ENCODE measurements at places on chromosomes 4 and X.

GRCh38 chrX:129825746-129826505 lies 17.8 kb downstream of the ZDHHC9 start:
- no peak for DNase-seq

DNA sequence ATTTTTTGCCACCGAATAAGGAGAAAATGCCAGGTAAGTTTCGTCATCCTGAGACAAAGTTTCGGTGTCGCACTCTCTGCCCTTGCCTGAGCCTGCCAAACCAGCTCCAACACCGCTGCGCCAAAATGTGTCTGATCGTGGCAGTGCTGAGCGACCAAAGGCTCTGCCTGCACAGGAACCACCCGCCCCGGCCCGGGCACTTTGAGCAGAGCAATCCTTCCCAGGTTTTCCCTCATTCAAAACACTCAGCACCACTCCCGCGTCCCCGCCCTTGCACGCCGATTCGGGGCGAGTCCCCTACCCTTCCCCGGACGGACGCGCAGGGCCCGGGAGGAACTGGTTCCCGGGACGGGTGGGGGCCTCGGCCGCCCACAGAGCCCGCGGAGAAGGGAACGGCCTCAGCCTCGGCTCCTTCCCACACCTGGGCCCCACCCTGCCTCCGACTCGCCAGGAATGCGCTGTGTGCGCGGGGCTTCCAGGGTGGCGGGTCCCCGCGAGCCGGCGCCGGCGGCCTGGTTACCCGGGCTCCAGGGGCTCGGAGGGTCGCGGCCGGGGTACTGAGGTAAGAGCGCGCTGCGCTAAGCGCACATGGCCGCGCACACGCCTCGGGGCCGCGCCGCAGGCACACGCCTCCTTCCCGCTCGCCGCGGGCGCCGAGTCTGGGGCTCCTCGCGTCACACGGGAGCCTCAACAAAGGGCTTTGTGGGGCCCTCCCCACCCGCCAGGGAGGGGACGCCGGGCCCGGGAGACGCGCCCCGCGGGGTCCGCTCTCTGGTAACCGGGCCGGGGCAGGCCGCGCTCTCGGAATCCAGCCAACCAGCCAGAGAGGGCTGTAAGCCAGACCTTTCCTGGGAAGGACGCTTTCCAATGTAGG lies at the start of gene C4orf36:
C4orf36 (minus strand) TSS at position 661 of the 874 bp plus-strand sequence. CDS start 902 bp downstream, outside the sequence.
- DNase-seq: peak; percentile 65

- peak; percentile 24 for DNase-seq
These were observed 384.5 kb downstream of the OPHN1 start for GRCh38 chrX:68048774-68049173.

DNA sequence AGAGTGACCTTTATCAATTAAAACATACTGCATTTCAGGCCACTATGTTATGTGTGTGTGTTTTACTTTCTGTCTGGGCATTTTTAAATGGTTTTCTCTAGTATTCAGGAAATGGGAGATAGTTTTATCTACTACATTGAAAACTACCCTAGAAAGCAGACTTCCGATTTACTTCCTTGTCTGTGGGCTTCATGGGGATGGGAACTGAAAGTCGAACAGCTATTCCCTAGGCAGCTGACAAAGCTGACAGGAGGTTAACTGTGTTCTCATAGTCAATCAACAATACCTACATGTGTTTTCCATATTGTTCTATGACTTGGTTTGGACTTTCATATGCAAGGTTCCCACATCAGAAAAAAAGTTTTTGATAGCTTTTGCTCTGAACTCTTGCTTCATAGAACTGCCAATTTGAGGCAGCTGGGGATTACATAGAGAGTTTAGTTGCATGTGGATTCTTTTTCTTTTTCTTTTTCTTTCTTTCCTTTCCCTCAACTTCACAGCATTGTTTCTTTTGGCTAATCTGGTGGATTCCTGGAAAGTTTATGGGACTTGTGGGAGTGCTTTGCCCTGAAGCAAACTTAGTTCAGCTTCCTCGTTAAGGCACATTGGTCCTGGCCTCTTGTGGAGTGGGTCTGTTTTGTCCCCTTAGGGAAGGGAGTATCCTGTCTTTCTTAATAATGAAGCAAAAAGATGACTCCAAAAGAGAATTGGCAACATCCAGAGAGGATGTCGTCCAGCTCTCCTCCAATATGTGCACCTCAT lies 327.1 kb upstream of the GIMD1 start:
- DNase-seq: no peak

- DNase-seq: no peak
These were observed 33.6 kb downstream of the RPGR start for GRCh38 chrX:38293741-38294140.

DNA sequence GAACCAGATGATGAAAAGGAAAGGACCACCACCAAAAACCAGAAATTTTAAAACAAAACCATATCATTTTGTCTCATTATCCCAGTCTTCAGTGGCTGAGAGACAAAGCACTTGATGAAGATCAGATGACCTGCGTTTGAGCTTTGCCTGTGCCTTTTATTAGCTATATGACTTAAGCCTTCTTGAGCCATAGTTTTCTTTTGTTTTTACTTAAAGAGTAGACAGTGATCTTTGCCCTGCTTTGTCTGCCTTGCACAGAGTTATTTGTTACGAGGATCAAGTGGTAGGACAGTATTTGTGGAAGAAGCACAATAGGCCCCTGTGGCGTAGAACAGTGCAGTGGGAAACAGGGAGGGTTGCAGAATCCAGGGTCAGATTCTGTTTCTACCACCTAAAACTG lies 89.9 kb downstream of the SLC10A6 start:
- DNase-seq: no peak

DNA sequence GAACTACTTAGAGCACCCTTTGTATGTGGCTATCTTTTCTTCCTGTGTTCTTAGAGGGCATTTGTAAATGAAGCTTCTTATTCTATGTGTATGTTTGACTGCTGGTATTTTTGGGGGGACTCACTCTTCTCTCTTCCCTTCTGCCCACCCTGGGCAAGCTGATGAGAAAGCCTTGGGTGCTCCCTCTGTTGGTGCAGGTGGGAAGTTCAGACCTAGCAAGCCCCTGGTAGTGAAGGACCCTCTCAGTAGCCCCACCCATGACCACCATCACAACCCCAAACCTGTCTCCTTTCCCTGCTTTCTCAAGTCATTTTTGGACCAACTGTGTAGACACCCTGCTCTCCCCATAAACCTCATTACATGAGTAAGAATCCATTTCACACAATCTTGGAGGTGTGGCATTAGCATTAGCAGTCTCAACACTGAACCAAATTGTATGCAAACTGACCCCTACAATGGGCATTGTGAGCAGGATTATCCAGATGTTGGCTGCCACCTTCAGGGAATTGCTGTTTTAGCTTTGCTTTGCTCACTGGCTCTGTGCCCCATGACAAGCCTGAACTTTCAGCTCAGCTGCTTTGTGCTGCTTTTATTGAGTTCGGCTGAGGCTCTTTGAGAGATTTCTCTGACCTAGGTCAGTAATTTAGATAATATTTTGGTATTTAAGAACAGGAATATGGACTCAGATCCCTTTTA lies 27.9 kb downstream of the TRIM61 start:
- DNase-seq: no peak

DNA sequence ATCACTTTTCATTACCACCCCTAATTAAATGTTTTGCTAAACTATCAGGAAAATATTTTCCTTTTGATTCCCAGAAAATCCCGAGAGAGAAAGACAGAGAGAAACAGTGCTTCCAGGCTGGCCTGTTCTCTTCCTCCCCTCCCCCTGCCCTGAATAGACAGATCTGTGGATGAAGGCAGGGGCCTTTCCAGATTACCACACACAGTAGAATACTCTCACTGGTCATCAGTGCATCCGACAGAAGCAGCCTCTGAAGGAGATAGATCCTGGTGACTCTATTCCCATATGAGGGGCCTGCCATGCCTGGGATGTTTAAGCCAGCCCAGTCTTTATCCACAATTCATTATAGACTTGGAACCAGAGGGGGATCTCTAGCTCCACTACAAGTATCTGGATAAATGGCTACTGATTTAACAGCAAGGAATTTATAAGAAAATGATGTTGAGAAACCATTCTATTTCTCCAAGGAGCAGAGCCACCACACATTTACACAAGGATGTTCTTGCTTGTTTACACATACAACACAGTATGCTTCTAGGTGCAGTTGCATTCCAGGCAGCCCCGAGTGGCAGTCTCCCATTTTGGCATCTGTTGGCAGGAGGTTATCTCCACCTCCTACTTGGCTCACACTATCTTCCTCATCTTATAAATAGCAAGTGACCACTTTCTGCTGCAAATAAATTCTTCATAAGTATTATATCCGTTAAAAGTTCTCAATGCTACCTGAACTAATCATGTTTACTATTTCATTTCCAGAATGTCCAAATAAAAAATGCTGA lies 115.8 kb downstream of the HS6ST2 start:
- DNase-seq: no peak

GRCh38 chr4:125021189-125021588 lies 293.6 kb upstream of the FAT4 start:
- no peak for DNase-seq

GRCh38 chrX:21166272-21166982 lies 207.8 kb upstream of the CNKSR2 start:
- DNase-seq: no peak

- no peak for DNase-seq
These were observed 330.5 kb upstream of the AADAT start for GRCh38 chr4:170420255-170420693.

GRCh38 chrX:40646489-40647306 lies 663 bp downstream of the CXorf38 start:
- DNase-seq: no peak

DNA sequence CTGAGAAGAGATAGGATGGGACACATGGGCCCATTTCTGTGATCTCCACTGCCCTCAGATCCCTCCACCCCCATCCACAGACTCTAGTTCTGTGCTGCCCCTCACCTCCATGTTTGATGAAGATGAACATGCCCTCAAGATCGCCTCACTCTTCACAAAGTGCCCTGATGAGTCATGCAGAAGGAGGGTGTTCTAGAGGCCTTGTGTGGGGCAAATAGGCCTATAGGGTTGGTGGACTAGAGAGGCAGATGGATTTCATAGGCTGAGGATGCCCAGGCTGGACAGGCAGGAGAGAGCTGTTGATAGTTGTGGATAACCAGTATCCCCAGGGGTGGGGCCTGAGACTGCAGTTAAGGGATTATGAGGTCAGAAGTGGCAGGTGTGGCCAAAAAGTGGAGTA lies at the start of gene CXorf65:
CXorf65 (minus strand) TSS at position 314 of the 400 bp plus-strand sequence; CDS start at position 130, 184 bp downstream.
- DNase-seq: no peak

DNA sequence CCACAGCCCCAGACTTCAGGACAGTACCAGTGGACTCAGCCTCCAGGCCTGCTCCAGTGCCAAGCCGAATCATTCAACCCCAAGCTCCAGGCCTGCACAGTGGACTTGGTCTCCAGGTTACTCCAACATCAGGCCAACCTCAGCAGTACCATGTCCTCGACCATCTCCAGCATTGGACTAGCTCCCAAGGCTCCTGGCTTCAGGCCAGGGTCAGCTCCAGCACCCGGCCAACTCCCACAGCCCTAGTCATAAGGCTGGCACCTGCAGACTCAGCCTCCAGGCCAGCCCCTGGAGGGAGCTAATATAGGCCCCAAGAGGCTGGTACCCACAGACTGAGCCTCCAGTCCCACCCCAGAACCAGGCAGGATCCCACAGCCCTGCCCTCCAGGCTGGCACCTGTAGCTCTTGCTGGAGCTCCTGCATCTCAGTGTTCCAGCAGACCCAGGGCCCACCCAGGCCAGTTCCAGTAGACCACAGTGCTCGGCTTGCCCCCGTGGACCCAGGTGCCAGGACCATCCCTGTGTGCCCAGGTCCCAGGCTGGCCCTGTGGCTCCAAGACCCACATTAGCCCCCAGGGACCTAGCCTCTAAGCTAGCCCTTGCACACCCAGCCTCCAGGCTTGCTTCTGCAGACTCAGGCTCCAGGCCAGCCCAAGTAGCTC lies 25.6 kb downstream of the ZMAT1 start:
- DNase-seq: no peak

DNA sequence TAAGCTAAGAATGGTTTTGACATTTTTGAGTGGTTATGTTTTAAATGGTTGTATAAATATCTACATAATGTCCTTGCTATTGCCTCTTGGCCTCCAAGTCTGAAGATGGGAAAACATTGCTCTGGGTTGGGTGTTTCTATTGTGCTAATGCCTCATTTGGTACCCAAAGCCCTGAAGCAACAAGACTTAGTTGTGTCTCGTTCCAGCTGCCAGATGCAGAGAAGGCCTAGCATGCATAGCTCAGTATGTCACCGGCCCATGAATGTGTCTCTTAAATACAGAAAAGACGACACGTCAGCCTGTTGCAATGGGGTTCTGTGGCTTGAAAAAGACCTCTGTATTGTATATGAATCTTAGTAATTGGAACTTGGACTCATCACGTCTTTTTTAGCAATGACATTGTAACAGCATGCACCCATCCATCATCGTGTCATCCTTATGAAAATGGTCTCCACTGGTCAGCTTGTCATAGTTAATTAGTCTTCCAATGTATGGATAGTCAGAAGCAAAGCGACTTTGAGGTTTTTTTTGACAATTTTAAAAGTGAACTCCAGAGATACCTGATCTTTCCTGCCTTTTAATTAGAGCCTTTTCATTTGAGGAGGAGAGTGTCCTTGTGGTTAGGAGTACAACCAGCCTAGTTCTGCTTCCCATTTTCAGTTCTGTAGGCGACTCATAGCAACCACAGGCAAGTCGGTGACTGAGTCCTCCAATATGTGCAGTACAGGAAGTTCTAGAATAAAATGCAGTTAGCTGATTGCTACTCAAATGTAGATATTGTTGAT lies 126.4 kb upstream of the GATB start:
- no peak for DNase-seq

DNA sequence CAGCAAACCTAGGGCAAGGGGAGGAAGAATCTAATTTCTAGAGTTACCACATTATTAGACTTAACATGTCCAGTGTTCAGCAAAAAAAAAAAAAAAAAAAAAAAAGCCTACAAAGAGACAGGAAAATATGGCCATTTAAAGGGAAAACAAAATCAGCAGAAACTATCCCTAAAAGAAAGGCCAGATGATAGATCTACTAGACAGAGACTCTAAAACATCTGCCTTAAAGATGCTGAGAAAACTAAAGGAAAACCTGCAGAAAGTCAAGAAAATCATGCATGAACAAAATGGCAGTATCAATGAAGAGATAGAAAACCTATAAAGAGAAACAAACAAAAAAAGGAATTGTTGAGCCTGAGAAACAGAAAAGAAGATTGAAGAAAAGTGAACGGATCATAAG lies 43.8 kb downstream of the NELFA start:
- DNase-seq: no peak

- no peak for DNase-seq
These were observed 465 bp downstream of the BMPR1B start for GRCh38 chr4:94758141-94758699.

- no peak for DNase-seq
These were observed 1.5 kb downstream of the KLF8 start for GRCh38 chrX:56233682-56234081.

DNA sequence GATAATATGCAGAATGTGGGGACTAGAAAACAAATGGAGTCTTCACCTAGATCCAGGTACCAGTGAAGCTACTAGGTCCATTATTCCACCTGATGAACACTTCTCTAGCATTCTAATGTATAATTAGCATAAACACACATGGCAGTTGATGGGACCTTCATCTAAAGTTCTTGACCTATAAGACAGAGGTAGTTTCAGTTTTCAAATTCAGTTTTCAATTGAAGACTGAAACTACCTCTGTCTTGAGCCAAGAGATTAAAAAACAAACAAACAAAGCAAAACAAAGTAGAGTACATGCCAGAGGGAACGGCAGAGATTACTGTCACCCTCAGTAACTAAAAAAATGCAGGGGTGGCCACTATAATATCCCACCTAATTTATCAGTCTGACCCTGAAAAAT lies 199.9 kb upstream of the NEIL3 start:
- DNase-seq: no peak
